ENCODE measurements at places on chromosomes 7 and 10.

- DNase-seq: no peak
Observed at GRCh38 chr10:14588084-14588937, 186.4 kb downstream of the FAM107B start.

DNA sequence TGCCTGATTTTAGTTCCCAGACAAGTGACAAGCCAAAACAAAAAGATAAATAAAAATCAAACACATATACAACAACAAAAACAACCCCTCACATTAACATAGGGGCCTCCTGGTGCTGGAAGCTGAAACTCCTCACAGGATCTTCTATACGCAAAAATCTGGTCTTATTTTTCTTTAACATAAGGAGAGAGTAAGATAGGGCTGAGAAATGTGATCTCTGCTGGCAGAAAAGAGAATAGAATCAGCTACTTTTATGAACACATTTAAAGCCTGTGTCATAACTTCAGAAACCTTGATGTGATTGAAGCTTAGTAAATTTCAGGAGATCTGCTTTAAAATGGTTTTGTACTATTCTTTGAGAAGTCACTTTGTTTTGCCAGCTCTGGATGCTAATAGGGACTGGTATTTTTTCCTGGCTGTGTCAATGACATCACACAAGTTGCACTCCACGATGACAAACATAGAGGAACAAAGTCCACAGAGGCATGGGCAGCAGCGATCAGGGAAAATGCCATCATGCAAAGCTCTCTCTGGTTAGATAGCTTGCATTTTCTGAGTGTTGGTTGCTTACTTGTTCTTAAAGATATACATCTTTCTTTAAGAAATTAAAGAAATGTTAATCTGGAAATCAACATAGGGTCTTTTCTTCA is 176.6 kb upstream of the SP4 start:
- no peak for DNase-seq

DNA sequence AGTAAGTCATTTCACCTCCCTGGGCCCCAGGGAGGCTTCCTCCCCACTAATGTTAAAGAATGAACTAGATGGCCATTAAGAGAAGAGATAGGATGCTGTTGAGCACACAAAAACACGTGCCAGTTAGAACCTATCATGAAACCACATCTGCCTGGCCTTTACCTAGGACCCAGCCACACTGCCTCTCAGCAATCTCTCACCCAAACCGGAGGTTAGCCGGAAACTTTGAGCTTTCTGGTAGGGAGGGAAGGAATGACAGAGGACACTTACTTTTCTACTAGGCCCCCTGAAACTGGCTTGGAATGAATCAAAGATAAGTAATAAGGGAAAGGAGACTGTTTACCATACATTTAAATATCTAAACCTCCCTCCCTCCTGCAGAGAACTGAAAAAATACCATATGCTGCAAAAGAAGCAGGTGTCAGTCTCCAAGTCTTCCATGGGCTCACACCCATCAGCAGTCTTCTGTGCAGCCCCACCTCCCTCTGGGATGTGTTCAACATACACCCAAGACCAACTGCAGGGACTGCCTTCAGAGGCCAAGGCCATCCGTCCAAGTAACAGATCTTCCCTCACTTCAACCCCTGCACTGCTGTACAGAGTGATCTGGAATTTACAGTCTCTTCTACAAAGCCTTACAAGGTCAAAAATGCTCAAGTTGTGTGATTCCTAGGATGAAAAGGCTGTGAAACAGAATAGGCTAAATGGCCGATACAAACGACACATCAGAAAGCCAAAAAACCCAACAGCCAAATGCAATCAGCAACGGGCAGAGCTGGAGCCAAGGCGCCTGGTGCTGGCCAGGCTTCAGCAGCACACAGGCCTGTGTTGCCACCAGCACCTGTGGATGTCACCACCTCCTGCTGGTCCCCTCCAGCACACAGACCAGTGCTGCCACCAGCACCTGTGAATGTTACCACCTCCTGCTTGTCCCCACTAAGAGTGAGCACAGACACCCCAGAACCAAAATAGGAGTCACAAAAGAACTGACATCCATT is 42.4 kb downstream of the SORBS1 start:
- no peak for DNase-seq

GRCh38 chr7:124376111-124376510 is 343.2 kb upstream of the TMEM229A start:
- DNase-seq: no peak

- DNase-seq: no peak
Observed at GRCh38 chr10:72315611-72316385, 38.9 kb downstream of the DNAJB12 start.

DNA sequence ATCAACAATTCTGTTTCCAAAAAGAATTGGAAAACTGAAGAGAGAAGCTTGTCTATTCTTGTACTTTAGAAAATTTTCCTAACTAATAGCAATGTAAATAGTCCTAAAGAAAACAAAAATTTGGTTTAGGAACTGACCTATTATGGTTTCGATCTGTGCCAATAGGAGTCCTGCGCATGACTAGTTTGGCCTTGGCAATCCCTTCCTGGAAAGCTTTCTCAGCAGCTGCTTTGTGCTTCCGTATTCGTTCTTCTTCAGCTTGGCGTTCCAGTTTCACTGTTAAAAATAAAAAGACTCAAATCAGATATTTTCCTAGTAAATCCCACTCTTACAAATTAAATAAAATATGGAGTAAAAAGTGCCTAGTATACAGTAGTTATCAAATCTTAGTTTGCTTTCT is 36.6 kb downstream of the FZD9 start:
- DNase-seq: no peak

DNA sequence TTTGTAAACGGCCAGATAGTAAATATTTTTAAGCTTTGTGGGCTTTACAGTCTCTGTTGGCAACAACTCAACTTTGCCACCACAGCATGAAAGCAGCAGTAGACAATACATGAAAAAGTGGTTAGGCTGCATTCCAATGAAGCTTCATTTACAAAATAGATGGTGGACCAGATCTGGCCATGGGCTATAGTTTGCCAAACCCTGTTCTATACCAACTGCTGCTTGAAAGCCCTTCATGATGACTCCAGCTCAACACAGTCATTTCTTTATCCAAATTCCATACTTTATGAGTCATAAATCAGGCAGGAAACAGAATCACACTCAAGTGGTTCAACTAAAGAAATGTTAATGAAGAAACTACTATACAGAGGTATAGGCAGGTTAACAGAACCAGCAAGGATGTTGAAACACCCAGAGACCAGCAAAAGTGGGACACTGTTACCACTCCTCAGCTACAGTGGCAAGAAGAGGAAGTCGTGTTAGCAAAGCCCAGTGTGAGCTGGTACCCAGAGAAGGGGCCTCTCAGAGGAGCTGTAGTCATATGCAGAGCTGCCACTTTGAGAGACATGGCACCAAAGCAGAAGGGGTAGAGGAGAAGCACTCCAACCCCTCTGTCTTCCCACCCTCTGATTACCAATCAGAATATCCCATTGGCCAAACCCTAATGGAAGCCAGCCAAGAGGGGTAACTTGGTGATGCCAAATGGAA is 72.5 kb downstream of the PRLHR start:
- DNase-seq: no peak

DNA sequence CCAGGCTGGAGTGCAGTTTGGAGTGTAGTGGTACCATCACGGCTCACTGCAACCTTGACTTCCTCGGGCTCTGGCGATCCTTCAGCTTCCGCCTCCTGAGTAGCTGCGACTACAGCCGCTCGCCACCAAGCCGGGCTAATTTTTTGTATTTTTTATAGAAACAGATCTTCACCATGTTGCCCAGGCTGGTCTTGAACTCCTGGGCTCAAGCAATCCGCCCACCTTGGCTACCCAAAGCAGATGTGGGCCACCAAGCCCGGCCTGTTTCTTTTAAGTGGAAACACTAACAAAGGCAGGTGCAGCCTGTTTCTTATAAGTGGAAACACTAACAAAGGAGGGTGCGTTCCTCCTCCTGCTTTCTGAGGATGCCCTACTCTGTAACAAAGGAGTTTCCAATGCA is 18.2 kb downstream of the PRF1 start:
- DNase-seq: no peak

- no peak for DNase-seq
Observed at GRCh38 chr10:88528806-88529570, 54.1 kb downstream of the RNLS start.

DNA sequence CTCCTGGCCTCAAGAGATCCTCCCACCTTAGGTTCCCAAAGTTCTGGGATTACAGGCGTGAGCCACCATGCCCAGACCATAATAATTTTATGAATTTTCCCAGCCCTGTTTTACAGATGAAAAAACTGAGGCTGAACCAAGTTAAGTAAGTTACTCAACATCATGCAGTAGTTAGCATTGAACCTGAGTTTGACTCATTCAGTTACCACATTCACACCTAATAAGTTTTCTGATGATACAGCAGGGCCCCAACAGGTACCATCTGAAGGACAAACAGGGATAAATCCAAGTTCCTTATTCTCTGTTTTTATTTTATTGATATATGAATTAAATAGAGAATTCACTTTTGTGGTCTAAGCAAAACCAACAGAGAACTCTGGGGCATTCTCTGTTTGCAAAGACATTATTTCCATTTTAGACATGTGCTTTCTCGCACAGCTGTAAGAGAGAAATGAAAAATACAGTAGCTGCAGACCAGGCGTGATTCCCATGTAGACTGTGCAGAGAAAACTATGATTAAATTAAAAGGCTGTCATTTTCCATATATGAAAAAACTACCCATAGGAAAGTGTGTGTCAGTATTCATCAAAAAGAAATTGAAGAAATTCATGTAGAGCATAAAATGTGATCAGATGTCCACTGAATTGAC is 26.6 kb downstream of the APBB1IP start:
- DNase-seq: no peak

DNA sequence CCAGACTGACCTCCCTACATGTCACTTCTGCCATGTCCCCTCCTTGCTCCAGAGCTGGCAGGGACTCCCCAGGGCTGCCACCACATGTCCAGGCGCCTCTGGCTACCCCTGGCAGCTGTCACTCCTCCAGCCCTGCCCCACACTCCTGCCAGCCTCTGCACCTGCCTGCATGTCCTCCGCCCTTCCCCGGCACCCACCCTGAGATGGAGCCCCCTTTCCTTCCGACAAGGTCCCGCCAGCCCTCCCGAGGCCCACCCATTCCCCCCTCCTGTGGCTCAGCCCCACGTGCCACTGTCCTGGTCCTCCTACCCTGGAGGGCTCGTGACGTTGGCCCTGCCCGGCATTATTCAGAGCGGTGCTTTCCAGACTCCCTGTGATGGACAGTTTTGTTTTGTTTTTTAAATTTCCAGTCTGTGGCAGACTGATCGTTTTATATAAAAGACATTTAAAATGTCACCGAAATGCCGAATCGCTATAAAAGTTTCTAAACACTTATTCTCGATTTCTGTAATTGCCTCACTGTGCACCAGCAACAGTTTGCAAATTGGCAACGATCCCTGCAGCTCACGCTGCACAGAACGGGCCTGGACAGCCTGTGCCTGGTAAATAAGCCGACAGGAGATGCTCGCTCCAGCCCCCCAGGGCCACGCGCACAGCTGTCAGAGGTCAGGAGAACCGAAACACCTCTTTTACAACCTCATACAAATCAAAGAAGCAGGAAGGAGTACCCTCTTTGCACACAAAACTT is 111.1 kb upstream of the SH2B2 start:
- DNase-seq: no peak

DNA sequence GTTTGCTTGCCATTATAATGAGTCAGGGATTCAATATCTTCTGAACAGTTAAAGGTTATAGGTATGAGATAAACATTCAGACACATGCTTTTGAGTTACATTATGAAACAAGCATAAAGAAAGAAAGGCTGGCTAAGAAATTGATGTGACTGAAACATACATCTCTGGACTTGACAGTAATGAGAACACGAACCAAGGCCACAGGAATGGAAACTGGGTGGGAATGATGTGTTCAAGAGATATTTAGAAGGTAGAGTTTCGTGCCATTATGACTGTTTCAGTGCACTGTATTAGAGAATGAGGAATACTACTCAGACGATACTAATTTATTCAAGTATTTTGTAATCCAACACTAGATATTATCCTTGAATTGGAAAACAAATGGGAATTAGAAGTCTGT is 332.1 kb upstream of the MAGI2 start:
- DNase-seq: no peak

- DNase-seq: no peak
Observed at GRCh38 chr7:127940381-127941160, 90.7 kb downstream of the LRRC4 start.

DNA sequence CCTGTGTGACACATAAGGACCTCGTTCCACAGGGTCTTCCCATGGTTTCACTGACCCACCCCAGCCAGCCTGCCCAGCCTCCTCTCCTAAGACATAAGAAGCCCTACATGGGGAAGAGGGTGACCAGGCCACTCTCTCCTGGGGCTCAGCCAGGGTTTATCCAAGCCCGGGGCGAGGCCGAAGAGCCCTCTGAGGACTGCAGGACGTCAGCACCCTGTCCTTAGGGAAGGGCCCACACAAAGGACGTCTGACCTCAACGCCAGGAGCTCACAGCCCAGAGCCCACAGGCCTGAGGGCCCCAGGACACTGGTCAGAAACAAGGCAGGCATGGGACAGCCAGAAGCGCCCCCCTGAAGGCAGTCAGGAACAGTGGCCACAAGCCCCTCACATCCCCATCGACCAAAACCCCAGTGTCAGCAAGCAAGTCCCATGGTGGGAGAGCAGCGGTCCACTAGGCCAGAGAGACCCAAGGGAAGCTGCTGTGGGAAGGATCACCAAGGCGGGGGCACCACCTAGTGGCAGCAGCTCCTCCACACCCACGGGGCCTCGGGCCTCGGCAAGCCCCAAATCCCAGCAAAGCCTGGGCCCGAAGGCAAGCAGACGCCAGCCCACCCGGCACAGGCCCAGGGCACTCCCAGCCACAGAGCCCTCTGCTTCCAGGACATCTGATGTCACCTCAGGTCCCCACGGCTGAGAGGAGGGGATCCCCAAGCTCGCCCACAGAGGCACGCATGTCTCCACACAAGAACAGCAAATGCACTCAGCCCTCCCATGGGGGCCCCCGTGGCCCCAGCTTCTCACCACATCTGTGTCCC is 23.4 kb downstream of the MAD1L1 start:
- no peak for DNase-seq

GRCh38 chr7:140778568-140778967 is 82.1 kb downstream of the NDUFB2 start:
- no peak for DNase-seq

DNA sequence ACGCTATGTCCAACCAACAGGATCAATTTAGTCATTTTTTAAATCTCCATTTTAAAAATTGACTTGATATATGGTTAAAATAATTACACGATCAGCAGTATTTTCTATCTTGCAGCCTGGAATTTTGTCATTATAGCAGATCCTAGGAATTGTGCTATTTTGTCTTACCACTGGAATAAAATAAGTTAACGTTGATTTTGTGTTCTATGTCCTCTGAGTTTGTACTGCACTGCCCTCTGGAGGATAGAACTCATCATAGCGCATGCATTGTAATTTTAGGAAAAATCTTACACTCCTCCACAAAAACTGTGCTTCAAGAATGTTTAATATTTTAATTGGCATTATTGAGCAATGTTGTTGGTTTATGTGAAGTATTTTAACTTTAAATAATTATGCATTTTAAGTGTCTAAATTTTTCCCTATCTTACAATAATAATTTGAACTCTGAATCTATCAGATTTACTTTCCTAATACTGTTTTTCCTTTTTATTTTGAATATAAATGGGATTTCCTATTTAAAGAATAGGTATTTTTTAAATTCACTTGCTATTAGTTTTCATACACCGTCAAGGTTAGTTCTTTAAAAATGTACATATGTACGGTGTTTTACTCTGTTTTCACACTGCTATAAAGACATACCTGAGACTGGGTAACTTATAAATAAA is 220.1 kb downstream of the PPP1R3A start:
- no peak for DNase-seq

Data from activated naive CD4-positive, alpha-beta T cell (primary cell).